Activated CD4-positive, alpha-beta T cell treated with anti-CD3 and anti-CD28 coated beads, Interleukin-2, amount 10 ng/mL, durations not matched to agents 7 days and 5 days (primary cell): ENCODE measurements at places on chromosomes 2 and 18.

DNA sequence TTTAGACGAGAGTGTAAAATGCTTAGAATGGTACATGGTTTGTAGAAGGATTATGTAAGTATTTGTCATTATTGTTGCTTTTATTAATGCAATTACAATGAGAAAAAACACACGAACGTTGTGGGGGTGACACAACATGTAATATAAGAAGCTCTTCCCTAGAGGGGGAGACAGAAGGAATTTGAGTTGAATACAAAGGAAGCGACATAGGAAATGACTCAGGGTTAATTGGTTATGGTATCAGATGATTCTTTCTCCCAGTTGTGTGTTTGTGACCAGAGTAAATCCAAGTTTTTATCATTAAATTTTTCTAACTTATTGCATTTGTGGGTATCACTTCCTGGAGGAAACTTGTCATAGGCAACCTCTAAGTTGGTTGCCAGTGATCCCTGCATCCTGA, 625.6 kb upstream of the CDH2 start:
- DNase-seq, result no peak

GRCh38 chr2:68726608-68727367, 7.8 kb upstream of the ARHGAP25 start:
- DNase-seq, result peak; percentile 88

DNA sequence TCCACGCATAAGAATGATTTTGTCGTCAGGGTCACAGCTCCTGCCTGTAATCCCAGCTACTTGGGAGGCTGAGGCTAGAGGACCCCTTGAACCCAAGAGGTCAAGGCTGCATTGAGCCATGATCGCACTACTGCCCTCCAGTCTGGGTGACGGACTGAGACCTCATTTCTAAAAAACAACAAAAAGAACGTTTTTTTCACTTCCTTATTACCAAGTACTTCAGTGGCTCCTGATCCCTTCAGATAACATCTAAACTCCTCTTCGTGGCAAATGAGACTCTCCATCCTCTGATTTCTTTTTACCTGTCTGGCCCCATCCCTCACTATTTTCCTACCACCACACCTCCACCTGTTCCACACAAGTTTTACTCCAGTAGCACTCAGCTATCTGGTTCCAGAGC, 105.4 kb upstream of the TLK1 start:
- DNase-seq, result no peak

- no peak for DNase-seq
Observed at GRCh38 chr18:29041976-29042375, 865.0 kb upstream of the CDH2 start.

DNA sequence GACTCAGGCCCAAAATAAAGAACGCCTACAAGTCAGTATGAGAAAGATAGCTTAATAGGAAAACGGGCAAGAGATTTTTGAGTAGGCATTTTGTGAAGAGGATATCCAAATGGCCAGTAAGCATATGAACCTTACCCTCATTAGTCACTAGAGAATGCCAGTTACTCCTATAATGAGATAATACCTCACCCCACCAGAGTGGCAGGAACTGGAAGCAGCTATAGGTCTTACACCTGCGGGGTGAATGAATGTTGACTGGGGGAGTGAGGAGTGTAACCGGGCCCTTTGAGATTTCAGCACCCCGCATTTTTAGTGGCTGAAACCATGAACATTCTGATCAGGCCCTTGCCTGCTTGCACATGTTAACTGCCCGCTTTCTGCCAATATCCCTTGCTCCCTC, 7.5 kb upstream of the PTPN2 start:
- no peak for DNase-seq

GRCh38 chr2:159133797-159134196, 152.7 kb downstream of the WDSUB1 start:
- no peak for DNase-seq

DNA sequence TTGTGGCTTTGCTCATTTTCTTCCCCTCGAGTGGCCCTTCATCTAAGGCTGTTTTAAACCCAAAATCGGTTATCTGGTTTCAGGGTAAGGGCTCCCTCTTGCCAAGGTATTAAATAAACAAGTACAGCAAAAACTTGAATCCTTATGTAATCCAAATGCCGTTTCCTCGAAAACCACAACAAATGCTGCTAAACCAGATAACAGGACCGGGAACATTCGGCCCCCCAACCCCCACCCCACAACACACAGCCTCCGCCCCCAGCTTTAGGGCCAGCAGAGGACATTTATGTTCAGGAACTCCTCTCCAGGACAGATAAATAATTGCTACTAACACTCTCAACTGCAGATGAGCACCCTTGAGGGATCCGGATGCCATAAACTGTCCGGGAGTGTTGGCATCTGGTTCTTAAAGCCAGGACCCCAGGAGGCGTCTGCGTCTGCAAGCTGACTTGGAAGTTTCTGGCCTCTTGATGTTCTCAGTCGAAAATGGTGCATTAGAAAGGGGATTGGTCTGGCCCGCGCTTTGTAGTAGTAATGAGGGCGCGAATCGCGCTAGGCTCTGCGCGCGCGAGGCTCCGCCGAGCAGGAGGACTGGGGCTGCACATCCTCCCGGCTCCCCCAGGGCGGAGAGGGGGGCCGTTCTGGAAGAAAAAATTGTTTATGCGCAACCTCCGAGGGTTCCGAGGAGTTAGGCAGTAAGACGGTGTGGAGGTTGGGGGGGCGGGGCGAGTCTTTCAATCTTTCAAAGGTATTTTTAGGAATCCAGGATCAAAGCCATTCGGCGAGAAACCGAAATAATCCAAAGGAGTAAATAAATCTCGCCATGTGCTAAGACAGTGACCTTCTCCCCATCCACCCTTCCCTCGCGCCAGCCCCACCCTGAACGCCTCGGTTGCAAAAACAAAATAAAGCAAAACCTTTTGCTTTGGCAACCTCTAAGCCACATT, 3.9 kb upstream of the ID2 start:
- DNase-seq, result peak; percentile 40

- peak; percentile 24 for DNase-seq
Observed at GRCh38 chr2:210195101-210195852, 24.1 kb upstream of the KANSL1L start.

DNA sequence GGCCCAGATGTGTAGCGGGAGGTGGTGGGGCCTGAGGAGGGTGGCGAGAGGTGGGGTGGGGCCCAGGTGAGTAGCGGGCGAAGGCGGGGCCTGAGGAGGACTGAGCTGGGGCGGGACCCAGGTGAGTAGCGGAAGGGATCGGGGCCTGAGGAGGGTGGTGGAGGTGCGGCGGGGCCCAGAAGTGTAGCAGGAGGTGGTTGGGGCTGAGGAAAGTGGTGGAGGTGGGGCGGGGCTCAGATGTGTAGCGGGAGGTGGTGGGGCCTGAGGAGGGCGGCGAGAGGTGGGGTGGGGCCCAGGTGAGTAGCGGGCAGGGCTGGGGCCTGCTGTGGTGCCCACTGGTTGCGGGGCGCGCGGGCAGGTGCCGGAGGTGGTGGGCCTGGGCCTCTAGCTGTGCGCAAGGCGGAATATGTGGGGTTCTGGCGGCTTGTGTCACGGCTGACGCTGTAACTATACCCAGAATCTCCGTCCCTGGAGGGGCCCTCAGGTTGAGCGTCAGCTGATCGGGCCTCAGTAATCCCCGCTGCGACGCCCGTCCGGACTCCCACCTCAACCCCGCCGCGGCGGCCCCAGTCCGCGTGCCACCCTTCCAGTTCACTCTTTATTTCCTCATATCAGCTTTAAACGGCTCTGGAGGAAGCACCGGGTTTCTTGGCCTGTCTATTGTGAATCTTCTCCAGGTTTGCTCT, 866 bp upstream of the SF3B6 start:
- no peak for DNase-seq

DNA sequence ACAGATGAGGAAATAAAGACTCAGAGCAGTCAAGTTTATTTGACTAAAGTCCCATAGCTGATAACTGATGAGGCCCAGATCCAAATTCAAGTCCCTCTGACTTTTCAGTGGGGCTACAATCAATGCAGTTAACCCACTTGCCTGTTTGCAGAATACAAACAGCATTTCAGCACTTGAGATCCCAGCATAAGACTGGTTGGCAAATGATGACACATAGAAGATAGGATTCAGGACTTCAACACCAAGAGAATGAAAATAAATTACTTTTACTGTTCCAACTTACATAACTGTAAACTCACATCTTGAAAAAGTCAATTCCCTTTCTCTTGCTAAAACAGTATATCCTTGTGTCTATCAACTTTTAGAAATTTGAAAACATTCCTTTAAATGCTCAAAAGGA, 61.2 kb downstream of the CCDC93 start:
- DNase-seq, result no peak

DNA sequence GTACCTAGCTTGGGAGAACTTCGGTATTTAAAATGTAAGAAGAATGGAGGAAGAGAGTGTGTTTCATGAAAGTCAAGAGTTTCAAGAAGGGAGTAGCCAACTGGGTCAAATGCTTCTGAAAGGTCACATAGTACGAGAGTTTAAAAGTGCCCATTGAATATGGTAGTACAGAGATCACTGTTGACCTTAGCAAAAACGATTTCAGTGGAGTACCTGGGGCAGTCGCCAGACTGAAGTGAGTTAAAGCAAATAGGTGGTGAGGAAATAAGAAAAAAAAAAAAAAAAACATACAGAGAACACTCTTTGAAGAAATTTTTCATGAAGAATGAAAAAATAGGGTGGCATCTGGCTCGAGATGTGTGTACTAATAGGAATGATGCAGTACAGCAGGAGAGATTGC, 11.5 kb downstream of the LIPT1 start:
- DNase-seq, result no peak

DNA sequence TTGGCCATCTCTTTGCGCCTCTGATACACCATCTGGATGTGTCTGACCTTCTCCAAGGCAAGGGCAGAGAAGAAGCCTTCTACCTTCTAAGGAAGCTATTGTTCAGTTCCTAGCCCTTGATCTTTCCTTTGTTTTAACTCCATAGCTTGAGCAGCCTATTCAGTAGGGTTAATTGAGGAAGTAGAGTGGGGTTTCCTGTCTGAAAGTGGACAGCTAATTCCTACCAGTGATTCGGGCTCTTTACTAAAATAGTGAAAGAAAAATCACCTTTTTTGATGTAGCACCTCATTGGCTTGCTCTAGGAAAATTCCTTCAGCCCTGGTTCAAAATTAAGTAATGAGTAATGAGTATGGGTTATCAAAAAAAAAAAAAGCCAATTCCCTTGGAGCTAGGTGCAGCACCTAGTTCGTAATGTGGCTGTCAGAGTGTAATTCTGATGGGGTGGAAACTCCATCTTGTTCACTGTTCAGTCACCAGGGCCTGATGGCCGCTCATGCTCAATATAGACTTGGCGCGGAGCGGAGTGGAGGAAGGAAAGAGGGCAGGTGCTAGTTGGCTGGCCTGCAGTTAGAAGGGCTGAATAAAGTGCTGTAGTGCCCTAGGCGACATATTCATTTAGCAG, 2.9 kb upstream of the MGAT5 start:
- DNase-seq, result no peak

DNA sequence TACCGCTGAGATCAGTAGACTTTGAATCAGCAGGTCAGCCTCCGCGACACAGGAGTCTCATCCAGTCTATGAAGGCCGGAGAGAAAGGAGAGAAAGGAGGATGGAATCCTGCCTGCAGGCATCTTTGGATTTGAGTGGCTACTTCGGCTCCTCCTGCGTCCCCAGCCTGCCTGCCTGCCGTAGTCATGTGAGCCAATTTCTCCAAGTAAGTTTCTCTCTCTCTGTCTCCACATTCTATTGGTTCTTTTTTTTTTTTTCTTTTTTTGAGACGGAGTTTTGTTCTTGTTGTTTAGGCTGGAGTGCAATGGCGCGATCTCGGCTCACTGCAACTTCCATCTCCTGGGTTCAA, 16.7 kb downstream of the PDCD1 start:
- DNase-seq, result no peak

- peak; percentile 24 for DNase-seq
Observed at GRCh38 chr2:25312958-25313710, 28.6 kb downstream of the DNMT3A start.

GRCh38 chr2:10559101-10559500, 111.0 kb upstream of the ODC1 start:
- DNase-seq, result no peak

- DNase-seq, result no peak
Observed at GRCh38 chr2:168992591-168993349, 38.4 kb downstream of the ABCB11 start.

DNA sequence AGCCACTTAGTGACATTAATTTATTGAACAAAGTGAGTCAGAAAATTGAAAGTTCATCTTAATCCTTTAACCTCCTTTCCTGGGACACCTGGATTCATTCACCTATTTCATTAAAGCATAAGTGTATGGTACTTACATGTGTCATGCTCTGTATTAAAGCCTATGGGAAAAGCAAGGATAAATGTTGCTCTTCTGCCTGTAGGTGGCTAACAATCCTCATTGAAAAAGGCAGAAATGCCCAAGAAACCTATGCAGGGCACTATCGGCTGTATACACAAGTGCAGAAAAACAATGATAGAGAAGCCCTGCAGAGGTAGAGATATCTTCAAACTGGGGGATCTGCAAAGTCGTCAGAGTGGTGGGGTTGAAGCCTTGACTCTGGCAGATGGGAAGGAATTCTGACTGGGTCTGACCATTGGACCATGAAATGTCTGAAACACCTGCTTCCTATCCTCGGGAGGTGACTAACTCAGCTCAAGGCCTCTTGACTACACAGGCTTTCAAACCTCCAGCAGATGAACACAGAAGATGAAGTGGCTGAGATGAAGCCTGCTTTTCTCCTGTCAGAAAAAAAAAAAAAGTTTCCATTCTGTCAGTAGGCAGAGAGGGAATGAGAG, 83.1 kb downstream of the DCC start:
- no peak for DNase-seq

DNA sequence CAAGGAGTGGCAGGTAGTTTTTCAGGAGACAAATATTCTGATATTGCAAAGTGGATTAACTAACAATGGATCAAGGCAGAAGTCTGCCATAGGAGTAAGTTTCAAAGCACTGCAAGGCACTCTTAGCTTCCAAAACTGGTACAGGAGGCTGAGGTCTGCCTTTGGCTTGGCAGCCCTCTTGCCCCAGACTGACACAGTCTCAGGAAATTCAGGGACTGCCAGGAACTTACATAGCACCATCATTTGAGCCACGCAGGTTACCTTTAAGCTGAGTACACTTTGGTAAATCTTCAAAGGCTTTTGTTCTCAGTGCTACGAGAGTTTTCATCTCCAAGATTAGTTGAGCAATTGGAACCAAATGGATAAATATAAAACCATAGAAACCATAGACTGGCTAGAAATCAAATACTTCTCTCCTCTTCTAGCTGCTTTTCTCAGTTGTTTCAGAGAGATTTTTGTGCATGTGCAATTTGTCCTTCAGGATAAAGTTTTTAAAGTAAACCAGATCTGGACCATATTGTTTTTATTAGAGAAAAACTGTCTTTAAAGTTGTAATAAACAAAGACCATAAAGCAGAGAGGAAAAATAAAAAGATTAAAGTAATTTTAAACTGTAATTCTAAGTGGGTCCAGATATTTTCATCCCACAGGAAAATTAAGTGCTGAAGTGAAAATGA, 18.8 kb downstream of the ANKRD29 start:
- DNase-seq, result no peak

GRCh38 chr2:37976411-37976810, 51.3 kb downstream of the RMDN2 start:
- DNase-seq, result no peak

GRCh38 chr2:95345081-95345562, 48.0 kb downstream of the KCNIP3 start:
- no peak for DNase-seq
